NCI-H2081 treated with DMSO at 0.1 percent for 48 hours (cell line): ENCODE measurements at places on chromosomes 6 and 20.

- no peak for DNase-seq
These were observed 8.7 kb downstream of the REPS1 start for GRCh38 chr6:138979365-138979764.

GRCh38 chr20:23909390-23909789 lies 29.8 kb upstream of the CST5 start:
- no peak for DNase-seq

DNA sequence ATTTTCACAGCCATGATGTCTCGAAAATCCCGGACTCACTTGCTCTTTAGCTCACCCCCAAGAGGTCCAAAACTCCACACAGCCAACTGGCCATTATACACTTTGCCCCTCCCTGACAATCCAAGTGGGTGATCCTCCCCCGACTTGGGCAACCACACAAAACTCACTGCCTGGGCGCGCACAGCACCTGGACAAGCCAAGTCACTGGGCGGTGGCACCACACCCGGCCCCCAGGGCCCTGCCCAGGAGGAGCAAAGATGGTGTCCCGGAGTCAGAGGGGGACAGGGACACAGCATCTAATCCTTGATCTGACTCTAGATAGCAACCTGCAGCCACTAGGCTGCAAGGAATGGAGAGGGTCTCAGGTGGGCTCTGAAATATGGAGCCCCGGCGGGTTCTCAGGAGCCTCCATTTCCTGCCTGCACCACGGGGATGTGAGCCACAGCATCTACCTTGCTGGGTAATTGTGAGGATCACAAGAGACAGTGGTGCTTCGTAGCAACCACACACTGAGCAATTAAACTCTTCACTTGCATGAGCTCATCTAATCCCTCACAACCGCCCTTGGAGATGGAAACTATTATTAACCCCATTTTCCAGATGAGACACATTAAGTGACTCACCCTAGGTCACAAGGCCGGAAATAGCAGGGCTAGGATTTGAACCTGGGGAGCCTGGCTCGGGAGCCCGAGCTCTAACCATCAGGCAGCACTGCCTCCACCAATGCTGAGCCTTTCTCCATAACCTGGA lies 66.6 kb downstream of the BMP7 start:
- DNase-seq: no peak

- DNase-seq: no peak
These were observed 10.3 kb upstream of the SLC22A16 start for GRCh38 chr6:110486756-110487155.

GRCh38 chr6:162088091-162088490 lies 639.5 kb downstream of the PRKN start:
- DNase-seq: no peak

DNA sequence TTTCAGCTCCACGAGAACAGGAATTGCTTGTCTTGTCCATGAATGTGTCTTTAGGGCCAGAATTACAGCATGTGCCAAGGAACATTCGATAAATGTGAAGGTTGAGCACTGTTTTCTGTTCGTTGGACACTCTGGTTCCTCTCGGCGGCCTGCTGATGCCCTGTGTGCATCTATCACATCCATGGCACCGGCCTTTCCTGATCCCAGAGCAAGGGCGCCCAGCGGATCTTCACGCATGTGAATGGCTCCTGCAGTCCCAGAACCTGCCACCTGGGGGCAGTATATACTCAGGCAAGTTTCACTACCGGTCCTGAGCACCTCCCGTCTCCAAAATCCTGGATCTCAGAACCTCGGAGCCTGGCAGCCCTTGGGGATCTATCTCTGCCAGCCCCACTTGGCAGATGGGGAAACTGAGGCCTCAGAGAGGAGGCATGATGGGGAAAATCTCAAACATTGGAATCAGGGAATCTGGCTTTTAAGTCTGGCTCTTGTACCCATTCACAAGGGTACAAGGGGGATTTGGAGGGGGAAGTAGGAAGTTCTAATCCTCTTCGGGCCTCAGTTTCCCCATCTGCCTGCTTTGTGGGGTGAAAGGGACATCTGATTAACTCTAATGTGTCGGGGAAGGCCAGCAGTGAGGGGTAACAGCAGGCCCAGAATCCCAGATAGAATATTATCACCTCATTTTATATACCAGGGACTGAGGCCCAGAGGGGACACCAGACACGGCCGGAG lies 4.3 kb upstream of the CEBPB start:
- DNase-seq: peak; percentile 46

DNA sequence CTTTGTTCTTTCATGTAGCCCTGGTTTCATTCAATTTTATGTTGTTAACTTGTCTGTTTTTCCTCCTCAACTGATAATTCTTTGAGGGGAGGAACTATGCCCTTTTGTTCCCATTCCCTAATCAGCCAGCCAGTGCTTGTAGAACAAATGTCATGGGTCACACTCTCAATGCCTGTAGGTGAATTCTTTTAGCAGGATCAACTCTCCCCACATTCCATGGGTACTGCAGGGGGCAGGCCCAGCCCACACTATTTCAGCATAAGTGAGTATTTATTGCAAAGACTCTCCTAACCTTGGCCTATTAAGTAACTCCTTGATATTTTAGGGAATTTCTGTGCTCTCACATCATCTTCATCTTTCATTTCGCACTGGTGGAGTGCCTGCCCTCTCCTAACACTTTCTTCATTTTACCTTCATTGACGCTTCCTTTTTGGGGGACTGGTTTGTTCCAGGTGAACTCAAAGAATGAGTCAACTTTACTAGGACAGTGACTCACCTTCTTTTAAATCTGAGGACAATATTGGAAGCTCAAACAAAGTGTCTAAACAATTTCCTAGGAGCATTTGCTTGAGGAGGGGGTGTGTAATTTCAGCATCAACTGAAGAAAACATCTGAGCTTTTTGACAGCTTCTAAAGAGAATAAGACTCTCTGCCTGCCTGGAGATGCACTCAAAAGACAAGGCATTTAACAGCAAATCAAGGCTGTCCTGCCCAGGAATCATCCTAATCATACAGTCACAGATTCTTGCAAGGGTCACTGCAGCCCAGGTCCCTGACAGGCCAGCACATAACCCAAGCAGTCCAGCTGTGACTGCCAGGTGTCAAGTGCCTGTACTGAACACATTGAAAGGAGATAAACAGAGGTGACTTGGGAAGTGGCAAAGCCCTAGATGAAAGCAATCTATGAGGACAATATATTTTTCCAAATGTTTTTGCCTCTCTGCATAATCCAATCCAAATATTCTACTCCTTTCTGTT lies 263.9 kb upstream of the PRND start:
- no peak for DNase-seq

DNA sequence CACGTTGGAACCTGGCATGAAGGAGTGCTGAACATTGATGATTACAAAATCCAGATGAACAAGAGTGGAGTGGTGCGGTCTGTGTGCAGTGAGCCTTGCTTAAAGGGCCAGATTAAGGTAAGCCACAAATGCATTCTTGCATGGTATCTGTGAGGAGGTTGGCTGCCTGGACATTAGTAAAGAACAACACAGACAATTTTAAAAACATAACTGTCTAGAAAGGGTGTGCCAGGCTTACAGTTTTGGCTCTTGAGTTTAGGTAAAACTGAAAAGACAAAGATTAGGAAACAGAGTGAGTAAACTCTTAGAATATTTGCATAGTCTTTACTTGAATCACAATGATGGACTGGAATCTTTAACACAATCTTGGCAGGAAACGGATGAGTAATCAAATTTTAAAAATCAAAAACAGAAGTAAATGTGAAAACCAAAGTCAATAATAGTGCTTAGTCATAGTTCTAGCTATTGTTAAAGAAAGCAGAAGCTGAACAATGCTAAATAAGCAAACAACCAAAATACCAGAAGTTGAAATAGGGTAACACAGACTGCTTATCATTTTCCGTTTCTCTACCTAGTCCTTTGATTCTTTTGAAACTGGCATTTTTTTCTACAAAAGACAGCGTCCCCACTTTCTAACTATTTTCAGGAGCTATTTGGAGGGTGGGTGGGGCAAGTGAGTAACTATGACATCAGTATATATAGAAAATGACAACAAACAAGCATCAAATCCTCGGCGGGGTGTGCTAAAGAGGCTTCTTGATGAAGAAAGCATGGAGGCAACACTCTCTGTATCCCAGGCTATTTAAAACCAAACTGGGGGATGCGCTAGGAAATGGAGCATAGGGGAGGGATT lies 185.8 kb upstream of the RAB32 start:
- no peak for DNase-seq

DNA sequence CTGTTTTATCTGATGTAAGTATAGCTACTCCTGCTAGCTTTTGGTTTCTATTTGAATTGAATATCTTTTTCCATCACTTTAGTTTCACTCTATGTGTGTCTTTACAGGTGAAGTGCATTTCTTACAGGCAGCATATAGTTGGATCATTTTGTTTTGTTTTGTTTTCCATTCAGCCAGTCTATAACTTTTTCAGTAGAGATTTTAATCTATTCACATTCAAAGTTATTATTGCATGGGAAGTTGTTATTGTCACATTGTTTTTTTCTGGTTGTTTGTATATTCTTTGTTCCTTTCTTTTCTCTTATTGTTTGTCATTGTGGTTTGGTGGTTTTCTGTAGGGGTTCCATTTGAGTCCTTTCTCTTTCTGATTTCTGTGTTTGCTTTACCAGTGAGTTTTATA lies 151.2 kb downstream of the PDE10A start:
- no peak for DNase-seq

- DNase-seq: no peak
These were observed 8.5 kb downstream of the RBM24 start for GRCh38 chr6:17289630-17290061.

GRCh38 chr6:72616406-72617015 lies 5.4 kb upstream of the KCNQ5 start:
- DNase-seq: no peak

GRCh38 chr6:170098428-170099170 lies 192.3 kb downstream of the DLL1 start:
- no peak for DNase-seq

- no peak for DNase-seq
These were observed 90.5 kb upstream of the HEY2 start for GRCh38 chr6:125658759-125659431.

DNA sequence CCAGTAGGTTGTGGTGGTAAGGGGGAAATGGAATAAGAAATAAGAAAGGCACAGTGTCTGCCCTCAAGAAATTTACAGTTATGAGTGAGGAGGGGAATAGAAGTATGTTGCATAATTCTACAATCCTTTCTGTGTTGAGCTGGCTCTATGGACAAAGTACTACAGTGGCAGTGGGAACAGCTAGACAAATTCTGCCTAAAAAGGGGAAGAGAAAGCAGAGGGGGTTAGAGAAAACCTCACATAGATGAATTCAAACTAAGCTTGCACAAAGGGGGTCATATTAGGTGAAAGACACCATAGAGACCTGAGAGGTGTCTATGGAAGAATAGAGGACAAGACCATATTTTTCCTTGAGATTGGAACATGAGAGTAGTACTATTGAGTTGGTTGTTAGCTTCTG lies 146.9 kb upstream of the VGLL2 start:
- no peak for DNase-seq

DNA sequence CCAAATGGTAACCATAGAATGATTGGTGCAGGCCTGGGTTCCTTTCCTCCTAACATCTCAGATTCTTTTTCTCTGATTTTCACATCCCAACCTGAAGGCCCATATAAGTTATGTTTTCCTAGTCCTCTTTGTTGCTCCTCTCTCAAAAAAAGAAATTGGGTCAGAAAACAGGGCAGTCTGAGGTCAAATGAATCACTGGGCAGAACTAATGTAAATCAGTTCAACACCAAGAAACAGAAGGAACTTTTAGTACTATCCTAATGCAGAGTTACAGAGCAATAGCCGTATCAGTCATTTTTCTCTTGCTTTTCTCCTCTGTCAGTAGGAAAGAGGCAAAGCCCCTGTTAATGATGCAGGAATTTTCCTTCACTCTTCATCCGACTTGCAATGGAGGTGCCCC lies 11.0 kb upstream of the TPD52L1 start:
- no peak for DNase-seq

DNA sequence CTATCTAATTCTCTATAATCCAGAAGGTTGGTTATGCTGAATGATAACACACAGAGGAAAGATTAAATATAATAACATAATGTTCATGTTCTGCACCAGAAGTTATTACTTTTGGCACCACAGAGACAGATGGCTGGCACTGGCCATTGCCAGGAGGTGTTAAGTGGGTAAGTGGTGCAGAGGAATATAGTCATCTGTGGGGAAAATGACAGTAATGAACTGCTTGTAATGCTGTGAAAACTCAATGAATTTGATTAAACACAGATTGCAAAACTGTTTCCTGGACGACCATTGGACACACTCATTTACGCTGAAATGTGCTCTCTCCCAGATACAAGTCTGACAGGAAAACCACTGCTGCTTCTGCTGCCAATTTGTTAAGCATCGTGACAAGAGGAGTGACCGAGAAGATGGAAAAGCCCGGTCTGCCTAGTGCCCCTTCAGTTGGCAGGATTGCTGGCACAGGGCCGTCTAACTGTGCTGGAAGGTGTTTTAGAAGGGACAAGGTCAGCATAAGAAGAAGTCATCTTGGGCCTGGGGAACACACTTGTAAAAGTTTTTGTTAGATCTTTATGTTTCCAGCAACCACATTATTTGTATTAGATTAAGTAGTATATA lies 567.4 kb downstream of the CBLN4 start:
- peak; percentile 85 for DNase-seq

GRCh38 chr20:21323640-21324039 lies 20.5 kb downstream of the XRN2 start:
- DNase-seq: no peak

DNA sequence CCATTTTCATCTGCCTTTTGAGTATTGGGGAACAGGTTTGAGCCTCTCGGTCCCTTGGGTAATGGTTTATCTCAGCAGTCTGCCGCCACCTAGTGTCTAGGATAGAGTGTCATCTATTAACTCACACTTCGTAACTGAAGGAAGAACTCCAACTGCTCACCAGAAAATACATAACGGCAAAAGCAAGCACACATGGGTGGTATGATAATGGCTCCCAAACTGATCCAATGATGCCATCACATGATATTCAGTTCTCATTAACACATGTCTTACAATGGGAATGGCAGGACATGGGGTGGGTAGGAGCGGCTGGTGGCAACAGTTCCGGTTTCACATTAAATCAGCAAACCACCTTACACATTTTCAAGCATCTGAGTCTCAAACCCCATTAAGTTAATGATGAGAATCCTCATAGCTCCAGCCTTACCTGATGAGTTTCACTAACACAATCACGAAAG lies 110.7 kb upstream of the PHACTR1 start:
- DNase-seq: peak; percentile 17

DNA sequence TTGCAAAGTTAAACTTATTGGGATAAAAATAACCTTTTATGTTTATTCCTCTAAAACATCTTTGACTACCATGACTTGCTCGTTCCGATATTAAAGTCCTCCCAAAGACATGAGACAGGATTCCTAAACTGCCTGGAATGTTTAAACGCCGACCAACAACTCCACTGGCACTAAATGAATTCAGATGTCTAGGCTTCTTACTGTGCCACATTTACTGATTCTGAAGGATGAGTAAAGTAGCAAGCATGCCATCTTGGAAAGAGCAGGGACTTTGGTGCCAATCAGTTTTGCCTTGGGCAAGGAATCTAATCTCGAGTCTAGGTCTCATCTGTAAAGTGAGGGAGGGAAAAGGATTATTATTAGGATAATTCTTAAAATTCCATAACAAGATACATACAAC lies 25.3 kb downstream of the MBOAT1 start:
- no peak for DNase-seq

GRCh38 chr20:59151820-59152219 lies 11.8 kb upstream of the ZNF831 start:
- no peak for DNase-seq
